ENCODE measurements at places on chromosomes 6 and 20. TPM values are rescaled to one million over a fixed set of nuclear protein-coding genes. Genes with fewer than 3 reads are reported as not detected.

DNA sequence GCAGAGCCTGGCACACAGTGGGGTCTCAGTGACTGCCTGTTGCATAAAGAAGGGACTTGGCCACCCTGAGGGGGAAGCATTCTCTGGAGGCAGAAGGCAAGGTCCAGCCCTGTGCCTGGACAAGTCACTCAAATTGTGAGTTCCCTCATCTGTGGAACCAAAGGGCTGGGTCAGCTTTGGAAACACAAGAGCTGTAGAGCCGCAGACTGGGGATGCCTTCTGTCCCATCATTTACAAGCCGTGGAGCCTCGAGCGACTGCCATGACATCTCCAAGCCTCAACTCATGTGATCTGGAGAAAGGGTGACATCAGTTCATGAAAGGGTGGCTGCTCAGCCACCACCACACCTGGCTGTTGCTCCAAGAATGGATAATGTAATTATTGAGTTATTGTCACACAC is 20.4 kb upstream of the SIRPD start:
- no peak for DNase-seq

GRCh38 chr6:4853349-4853748 is 77.1 kb downstream of the CDYL start:
- peak; percentile 33 for DNase-seq

- no peak for DNase-seq
These were observed 19.4 kb upstream of the TRIM27 start for GRCh38 chr6:28943223-28943556.

DNA sequence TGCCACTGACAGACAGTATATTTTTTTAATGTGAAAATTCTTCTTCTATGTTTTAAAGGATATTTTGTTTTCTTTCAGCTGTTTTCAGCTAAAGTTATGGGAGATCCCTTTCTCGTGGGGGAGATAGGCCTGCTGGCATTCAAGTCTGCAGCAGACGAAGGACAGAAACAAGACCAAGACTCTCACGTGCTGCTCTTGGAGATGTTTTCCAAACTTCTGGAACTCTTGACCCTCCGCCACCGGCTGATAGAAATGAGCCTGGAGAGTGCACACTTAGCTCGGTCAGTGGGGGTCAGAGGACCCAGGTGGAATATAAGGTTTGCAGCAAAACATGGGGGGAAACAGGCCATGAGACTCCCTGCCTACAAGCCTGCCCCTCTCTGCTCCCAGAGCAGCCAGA is 120.5 kb downstream of the CD164 start:
- no peak for DNase-seq

- no peak for DNase-seq
These were observed 114.0 kb upstream of the FOXA2 start for GRCh38 chr20:22698259-22698842.

DNA sequence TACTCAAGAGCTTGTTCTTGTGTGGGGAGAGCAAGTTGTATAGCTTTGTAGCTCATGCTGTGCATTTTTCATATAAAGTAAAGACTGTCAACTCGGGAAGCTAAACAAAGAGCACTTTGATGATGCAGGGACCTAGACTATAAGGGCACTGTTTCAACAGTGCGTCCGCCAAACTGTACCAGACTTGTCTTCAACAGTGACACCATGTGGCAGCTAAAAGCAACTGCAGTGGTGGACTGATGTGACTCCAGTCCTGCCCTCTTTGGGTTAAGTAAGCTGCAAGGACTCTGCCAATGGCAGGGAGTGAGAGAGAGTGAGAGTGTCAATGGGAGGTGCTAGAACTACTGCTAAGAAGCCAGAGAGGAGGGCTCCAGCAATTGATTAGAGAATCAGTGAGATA is 48.1 kb upstream of the MC3R start:
- peak; percentile 1 for DNase-seq

GRCh38 chr6:47086051-47086770 is 44.1 kb upstream of the ADGRF1 start:
- no peak for DNase-seq

- peak; percentile 52 for DNase-seq
These were observed 349.9 kb downstream of the ZFAND3 start for GRCh38 chr6:38169221-38169976.

- DNase-seq = no peak
These were observed 13.3 kb downstream of the NFATC2 start for GRCh38 chr20:51529081-51529681.

DNA sequence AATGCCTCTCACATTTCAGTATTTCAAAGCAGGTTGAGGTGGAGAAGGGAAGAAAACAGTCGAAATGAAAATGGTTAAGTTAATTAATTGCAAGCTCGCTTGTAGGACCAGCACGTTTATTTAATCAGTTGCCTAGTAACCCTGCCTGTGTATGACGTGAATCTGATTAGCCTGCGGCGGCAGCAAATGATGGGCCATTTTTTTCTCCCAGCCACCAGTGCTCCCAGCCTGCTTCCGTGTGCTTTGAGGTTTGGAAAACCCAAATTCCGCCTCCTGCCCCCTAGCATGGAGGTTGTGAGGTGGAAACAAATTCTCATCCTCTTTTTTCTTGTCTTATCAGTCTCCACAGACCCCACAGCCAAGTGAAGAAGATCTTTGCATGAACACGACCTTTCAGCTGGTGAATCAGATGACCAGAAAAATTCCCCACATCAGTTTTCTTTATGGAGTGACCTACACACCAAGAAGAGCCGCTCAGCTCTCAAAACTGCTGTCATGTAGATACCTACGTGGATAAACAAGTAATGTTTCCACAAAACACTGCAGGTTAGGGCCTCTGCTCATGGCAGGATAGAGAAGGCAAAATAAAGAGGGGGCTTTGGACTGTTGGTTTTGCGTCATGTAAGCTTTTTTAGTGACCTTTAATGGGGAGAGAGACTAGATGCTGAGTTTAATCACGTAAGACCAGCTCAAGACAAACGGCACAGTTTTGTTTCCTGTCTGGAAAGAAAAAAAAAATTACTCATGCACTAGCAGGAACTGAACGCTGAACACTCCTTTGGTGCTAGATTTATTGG is 572.9 kb upstream of the NOX3 start:
- DNase-seq = no peak

DNA sequence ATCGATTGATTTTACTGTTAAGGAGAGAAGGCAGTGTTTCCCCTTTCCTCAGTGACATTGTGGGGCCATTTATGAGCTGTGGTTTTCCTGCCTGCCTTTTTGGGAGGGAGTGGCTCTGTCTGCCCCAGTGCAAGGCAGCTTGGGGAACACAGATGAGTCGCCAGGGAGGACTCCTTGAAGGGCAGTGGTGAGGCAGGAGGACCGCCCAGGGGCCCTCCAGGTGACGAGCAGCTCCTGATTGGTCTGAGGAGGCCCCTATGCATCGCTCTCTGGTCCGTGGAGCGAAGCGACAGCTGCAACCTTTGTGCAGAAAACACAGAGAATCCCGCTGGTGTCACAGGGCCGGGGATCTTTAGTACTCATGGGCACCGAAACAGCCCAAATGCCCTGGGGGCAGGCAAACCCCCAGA is 100.3 kb downstream of the TMEM242 start:
- no peak for DNase-seq

DNA sequence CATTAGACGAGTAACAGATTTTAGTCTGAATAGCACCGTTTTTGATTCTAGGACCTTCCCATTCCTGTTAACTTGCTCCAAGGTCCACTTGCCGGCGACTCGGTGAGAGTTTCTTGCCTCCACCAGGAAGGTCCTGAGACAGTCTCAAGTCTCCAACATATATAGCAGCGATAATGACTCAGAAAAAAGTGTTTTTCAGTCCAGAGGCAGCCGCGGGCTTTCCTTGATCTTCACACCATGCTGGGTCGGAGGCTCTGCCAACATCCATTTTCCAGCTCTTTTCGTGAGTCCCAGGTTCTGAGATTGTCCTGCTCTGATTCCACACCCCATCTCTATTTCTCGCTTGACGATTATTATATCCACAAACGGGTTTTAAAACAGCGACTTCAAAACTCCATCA is 170.5 kb downstream of the GPX5 start:
- no peak for DNase-seq

DNA sequence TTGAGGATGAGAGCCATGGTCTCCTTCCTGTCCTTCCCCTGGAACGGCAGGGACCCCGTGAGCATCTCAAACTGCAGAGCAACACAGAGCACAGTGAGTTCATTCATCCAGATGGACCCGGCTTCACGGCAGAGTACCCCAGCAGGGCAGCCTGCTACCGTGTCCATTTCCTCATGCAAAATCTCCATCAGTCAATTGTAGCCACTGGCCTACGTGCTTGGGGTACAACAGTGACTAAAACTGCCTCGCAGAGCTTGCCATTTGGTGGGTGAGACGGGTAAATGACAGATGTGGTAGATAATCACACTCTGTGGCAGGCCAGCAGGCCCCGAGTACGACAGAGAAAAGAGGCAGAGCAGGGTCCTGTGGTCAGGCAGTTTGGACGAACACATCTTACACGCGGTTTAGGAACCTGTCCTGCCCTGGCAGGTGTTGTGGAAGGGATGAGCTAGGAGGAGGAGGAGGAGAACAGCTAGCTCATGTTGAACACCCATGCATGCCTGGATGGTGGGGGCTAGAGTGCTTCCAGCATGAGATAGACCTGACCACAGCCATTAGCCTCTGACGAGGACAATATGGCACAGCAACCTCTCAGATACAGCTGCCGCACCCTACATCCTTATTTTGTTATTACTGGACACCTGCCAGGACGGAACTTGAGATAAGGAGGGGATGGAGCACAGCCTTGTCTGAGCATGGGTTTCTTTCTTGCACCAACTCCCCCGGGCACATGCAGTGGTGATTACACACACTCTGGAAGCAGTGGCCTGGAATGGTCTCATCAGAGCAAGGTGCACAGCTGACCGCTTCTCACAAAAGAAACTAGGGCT is 95.6 kb downstream of the RAMACL start:
- DNase-seq = no peak

DNA sequence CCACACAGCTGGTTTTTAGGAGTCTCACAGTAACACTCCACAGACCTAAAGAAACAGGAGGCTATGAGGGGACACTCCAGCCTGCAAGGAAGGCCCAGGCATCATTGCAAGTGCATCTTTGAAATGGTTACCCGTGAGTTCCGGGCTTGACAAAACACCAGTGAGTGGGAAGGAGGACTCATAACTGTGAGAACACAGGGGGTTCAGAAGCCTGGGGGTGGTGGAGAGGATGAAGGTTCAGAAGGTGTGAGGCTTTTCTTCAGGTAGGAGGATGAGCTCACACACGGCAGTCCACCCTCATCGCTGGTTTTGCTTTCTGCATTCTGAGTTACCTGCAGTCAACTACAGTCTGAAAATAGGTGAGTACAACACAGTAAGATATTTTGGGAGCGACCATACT is 39.9 kb downstream of the MAP7 start:
- DNase-seq = no peak

DNA sequence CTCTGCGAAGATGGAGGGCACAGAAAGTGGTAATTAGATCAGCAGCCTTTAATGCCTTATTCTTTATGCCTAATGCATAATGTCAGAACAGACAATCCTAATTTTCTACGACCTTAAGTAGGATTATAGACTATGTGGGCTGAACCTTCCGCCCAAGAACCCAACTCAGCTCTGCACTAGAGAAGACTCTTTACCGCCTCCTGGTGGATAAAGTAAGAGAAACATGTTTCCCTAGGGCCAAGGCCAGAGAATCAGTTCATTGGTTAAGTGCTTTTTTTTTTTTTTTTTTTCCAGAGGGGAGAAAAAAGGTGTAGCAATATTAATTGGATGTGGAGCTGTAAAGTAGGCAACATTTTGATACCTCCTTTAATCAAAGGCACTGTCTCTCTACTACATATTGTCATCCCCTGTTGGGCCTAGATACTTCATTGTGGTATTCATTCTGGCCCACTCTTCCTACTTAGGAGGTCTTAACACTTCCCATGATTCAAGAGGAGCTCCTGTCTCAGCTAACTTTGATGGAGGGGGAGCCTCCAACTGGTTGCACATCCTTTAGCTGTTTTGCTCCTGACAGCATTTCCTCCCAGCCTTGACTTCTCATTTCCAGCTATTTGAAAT is 124.9 kb upstream of the NRN1 start:
- peak; percentile 92 for DNase-seq

DNA sequence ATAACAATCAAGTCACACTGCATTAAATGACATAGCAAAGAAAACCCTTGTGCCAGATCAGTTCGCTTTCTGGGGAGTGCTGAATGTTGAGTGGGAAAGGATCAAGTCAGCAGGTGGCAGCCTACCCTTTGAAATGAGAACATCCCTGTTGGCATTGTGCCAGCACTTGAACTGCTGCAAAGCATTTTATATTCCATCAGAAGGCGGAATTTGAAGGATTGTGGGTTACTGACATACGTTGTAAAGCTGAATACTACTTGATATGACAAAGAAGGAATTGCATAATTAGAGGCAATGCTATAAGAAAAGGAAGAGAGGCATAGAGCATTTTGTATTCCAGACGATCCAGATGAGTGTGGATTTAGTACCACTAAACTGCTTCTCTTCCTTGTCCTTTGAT is 26.5 kb downstream of the BCKDHB start:
- peak; percentile 53 for DNase-seq

GRCh38 chr6:33974030-33974429 is 170.2 kb upstream of the MLN start:
- no peak for DNase-seq

GRCh38 chr6:6803180-6803977 is 214.9 kb downstream of the LY86 start:
- no peak for DNase-seq

DNA sequence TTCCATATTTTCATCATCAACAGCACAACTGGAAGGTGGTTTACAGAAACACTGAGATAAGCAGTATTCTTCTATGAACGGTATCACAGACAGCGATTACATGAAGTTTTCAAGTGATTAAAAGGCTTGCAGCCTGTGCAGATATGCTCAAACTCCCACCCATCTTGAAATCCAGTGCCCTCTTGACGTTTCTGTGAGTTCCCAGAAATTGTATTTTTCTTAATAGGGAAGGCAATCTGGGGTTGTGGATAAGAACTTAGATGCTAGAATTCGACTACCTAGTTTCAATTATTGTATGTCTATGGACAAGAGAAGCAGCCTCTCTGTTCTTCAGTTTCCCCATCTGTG is 290.3 kb downstream of the ZNF217 start:
- no peak for DNase-seq

- peak; percentile 88 for DNase-seq
These were observed 73.0 kb upstream of the NHSL1 start for GRCh38 chr6:138572167-138572875.

- DNase-seq = no peak
These were observed 37.8 kb downstream of the PSMG4 start for GRCh38 chr6:3296537-3296936.

DNA sequence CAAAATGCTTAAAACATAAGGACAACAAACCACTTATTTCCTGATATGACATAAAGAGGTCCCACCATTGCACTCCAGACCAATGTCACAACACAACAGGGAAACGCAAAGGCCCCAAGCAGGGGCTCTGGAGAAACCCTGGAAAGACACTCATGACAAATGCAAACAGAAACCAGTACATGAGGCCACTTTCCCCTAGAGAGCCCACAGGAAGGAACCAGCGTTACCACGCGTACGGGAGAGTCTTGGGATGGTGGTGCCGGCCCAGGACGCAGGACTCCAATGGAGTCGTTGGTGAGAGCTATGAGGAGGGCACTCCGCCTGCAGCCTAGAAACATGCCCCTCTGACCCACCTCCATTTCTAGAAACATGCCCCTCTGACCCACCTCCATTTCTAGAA is 20.2 kb downstream of the GMEB2 start:
- DNase-seq = no peak

PTCRA gene
- not detected for total RNA-seq

PROCR gene
- total RNA-seq = 32.9 TPM

SOX12 gene
- 32.0 TPM for total RNA-seq

PLEKHG1 gene
- 1.0 TPM for total RNA-seq

PPIL6 gene
- total RNA-seq = 1.5 TPM

C20orf202 gene
- total RNA-seq = not detected

PACSIN1 gene
- 6.2 TPM for total RNA-seq

B4GALT5 gene
- total RNA-seq = 53.2 TPM

SIRPD gene
- total RNA-seq = not detected

BCLAF1 gene
- 133 TPM for total RNA-seq

HELZ2 gene
- total RNA-seq = 48.9 TPM

LAMA4 gene
- total RNA-seq = 4.9 TPM
